Epithelial cell of prostate (primary cell): ENCODE measurements at places on chromosomes 5 and 9.

GRCh38 chr5:7762267-7762666 lies 88.7 kb downstream of the CFAP90 start:
- DNase-seq, result no peak

GRCh38 chr5:174545926-174546325 lies 178.5 kb upstream of the MSX2 start:
- no peak for DNase-seq

DNA sequence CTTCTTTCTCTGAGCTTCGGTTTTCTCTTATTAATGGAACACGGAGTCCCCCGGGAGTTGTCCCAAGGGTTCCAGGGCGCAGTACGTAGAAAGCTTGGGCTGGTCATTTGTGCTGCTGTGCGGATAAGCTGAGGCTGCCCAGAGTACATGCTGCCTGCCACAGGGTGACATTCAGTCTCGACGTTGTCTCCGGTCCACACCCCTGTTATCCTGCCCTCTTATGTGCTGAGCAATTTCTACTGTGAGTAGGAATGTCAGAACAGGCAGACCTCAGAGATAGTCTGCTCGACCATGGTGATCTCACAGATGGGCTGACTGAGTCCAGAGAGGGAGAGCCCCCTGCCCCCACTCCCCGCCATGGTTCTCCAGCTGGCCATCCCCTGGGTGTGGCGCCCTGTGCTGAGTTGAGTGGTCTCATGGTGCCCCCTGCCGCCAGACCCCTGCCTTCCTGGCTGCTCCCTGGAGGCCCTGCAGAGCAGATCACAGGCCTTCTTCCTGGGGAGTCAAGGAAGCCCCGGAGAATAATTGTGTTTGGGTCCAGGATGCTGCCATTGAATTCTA lies 124.0 kb downstream of the RGS3 start:
- no peak for DNase-seq

DNA sequence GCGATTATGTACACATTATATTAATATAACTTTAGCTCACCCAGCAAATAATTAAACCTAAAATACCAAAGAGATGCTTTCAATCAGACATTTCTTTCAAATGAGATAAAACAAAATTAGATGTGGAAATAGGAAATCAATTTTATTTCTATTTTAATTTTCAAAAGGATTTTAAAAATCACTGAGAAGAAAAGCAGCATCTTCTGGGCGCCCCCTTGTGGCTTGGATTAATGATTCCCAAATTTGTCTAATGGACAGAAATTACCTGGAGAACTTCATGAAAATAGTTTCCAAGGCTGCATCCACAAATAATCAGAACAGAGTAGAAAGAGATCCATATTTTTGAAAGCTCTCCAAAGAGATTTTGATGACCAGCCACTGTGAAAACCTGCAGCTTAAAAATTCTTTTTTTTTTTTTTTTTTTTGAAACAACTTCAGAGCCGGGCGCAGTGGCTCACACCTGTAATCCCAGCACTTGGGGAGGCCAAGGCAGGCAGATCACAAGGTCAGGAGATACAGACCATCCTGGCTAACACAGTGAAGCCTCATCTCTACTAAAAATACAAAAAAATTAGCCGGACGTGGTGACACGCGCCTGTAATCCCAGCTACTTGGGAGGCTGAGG lies 50.9 kb upstream of the CEMIP2 start:
- DNase-seq, result no peak

GRCh38 chr9:71725590-71726338 lies 42.5 kb downstream of the CEMIP2 start:
- DNase-seq, result peak; percentile 89

DNA sequence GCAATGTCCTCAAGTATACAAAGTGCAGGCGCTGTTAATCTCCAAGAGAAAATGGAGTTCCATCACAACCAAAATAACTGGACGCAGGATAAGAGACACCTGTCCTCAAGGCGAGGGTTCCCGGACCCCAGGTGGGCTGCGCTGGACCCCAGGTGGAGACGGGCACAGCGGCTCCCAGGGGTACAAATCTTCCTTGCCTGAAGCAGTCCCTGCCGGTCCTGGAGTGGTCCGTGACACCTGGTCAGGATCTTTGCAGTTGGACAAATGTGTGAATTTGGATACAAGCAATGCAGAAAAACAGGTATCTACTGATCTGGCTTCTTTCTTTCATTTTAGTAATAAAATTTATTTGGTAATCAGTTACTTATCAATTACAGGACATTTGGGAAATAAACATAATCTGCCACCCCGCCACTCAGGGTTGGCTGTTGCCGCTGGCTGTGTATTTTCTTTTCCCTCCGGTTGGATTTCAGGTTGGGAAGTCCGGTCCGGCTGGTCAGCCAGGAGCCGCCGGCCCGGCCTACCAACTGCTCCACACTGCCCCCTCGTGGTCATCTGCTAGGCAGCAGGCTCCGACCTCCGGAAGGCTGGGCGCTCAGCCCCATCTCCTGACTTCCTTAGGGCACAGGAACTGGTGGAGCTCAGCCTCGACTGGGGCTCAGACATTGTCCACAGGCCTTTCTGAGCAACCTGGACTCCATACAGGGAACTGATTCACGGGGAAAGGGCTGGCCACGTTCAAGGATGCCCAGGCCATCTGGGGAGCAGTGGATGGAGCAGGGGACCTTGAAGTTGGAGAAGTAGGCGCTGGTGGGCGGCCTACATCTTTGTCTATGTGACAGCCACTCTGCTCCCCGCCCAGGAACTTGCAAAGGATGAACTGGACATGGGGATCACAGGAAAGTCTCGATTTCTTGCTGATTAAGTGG lies 43.4 kb downstream of the NXNL2 start:
- DNase-seq, result no peak

GRCh38 chr9:137293482-137294090 lies 8.5 kb downstream of the NRARP start:
- DNase-seq, result no peak

DNA sequence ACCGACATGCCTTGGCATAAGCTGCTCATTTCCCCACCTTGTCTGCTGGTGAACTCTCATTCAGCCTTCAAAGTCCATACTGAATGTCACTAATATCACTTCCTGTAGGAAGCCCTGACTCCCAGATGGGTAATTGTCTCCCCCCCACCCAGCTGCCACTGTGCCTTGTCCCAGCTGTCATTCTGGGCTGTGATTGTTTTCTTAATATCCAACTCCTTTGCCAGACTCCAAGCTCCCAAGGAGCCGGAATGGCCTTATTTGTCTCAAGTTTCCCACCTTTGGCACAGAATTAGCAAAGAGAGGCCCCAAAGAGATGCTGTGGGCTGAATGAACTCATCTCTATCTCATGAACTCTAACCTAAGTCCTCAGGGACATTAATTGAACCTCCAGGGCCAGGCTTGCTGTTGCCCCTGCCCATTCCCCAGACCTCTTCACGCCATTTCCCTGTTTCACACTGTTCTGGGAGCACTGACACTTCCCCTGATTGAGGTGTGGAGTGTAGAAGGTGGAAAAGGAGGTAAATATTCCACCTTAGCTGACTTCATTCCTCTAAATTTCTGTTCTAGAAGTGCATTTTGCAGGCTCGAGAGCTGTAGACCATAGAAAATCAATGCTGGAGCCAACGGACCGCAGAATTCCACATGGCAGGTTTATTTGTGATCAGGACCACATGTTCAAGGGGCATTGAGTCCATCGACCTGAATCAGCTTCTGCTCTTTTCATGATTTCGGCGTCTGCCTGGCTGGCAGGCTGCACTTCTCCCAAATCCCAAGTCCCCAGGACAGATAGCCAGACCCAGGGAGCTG lies 4.9 kb upstream of the SH3PXD2B start:
- DNase-seq, result no peak

DNA sequence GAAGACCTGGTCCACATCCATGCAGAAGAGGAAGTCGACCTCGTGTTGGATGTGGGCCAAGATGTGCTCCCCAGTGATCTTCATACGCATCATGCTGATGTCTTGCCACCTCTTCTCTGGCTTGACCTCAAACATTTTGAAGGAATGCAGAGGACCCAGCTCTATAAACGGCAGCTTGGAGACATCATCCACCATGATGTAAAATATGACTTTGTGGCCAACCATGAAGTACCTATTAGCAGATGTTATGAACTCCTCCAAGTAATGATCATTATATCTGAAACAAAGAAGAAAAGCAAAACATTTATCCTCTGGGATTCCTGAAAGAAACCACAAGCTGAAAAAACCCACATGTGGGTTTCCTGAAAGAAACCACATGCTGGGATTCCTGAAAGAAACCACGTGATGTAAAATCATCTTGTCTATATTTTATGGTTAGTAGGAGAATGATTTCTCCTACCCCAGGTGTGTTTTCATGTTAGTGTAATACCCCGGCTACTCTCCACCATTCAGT lies 52.3 kb downstream of the GGTA1 start:
- no peak for DNase-seq

- DNase-seq, result no peak
Measured at GRCh38 chr5:124716169-124716568, 30.3 kb downstream of the ZNF608 start.

- DNase-seq, result no peak
Measured at GRCh38 chr9:123834889-123835562, 94.9 kb downstream of the DENND1A start.
